ENCODE measurements at places on chromosomes 4 and X.

- no peak for DNase-seq
These were observed 82.6 kb downstream of the ANXA3 start for GRCh38 chr4:78634011-78634664.

GRCh38 chr4:3145234-3145924 is 70.9 kb downstream of the HTT start:
- no peak for DNase-seq

- no peak for DNase-seq
These were observed 84.0 kb upstream of the IGFBP7 start for GRCh38 chr4:57194068-57194611.

- no peak for DNase-seq
These were observed 117.5 kb downstream of the TSPAN7 start for GRCh38 chrX:38678821-38679220.

DNA sequence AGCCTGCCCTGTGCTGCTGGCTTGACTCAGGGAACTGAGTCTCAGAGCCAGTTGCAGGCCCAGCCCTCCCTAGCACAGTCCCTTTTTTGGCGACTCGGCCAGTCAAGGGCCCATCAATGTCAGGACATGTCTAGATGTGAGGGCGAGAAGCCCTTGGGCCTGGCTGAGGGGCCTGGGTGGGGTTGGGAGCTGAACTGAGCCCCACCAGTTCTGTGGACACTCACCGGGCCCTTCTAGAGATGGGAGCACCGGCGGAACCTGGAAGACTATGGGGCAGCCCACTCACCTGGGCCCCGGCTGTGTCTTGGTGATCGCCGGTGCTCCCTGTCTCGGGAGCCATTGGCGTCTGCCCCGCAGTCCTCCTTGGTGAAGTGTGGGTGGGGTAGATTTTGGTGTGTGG is 245.9 kb downstream of the AFAP1 start:
- no peak for DNase-seq

GRCh38 chr4:141077611-141078225 is 55.6 kb downstream of the RNF150 start:
- no peak for DNase-seq

GRCh38 chrX:136781180-136781797 is 557 bp upstream of the ARHGEF6 start:
- DNase-seq, result peak; percentile 13

DNA sequence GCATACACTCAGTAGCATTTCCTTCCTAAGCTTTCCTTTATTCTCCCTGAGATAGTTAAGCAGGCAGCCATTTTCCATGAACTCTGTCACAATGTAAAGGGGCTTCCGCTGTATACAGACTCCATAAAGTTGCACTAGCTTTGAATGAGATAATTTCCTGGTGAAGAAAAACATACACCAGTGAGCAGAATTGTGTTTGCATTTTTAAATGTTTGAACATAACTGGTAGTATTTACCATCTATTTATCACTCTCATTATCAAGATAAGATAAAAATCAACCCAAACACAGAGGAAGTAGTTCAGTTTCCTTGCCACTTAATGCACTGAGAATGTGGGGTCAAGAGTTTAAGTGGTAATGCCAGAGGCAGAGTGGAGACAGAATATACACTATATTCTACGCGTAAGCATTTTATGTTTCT is 54.1 kb downstream of the TXK start:
- DNase-seq, result peak; percentile 19

GRCh38 chr4:19386786-19387185 is 864.9 kb upstream of the SLIT2 start:
- DNase-seq, result no peak

- DNase-seq, result no peak
These were observed 144.6 kb upstream of the KIT start for GRCh38 chr4:54513204-54513603.

DNA sequence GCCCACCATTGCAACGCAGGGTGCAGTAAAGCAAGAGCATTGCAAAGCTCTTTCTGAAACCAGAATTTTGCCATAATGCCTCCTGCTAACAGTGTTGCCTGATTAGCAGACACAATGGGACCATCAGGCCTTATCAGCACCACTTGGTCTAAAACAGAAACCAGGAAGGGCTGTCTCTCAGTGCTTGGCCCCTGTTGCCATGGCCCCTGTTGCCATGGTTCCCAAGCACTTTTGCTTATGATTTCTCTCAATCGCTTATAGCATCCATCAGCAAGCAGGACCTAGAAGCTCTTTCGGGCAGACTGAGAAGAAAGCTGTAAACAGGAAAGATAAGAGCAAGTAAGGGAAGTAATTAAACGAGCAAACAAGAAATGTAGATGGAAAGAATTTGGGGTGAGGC is 36.8 kb downstream of the RTL5 start:
- DNase-seq, result peak; percentile 79

- DNase-seq, result no peak
These were observed 26.0 kb downstream of the ADH4 start for GRCh38 chr4:99117876-99118693.

DNA sequence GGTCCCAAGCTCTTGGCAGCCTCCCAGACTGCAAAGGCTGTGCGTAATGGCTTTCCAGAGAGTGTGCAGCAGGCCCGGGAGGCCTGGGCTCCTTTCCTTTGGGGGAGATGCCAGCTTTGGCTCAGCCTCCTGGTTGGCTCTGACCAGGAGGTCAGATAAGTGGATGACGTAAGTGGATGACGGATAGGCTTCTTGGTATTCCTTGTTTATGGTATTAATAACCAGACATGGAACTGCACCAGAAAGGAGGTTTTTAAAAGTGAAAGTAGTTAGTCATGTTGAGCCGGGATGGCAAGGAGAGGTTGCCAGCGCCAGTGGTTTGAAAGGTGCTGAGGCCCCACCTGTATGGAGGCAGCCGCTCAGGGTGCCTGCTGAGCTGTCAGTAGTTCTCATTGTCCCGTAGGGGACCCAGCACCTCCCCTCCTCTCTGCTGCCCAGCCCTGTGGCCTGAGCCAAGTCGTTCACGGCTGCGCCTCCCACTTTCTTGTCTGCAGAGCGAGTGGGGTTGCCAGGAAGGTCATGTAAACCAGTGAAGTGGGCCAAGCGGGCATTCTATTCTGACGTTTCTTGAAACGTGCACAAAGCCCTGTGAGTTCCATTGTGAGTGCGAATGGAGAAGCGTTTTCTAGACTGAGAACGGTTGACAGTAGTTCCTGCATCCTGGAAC is 28.7 kb upstream of the STOX2 start:
- peak; percentile 87 for DNase-seq

DNA sequence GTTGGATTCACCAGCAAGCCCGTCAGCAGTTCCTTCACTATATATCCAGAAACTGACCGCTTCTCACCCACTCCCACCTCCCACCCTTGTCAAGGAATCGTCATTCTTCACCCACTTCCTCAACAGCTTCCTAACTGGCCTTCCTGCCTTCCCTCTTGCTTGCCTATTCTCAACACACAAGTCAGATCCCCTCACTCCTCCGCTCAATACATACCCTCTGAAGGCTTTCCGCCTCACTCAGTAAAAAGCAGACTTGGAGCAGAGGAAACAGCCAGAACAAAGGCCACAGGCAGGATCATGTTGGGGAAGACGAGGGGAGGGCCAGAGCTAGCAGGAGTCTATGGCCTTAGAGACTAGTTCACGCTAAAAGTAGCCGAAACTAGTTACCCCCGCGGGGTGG is 23.7 kb downstream of the RWDD4 start:
- no peak for DNase-seq

- no peak for DNase-seq
These were observed 16.8 kb downstream of the BTC start for GRCh38 chr4:74777531-74777930.

- no peak for DNase-seq
These were observed 140.0 kb downstream of the DCK start for GRCh38 chr4:71133491-71133890.

- DNase-seq, result no peak
These were observed 1157.5 kb upstream of the PABPC4L start for GRCh38 chr4:135359128-135359527.

DNA sequence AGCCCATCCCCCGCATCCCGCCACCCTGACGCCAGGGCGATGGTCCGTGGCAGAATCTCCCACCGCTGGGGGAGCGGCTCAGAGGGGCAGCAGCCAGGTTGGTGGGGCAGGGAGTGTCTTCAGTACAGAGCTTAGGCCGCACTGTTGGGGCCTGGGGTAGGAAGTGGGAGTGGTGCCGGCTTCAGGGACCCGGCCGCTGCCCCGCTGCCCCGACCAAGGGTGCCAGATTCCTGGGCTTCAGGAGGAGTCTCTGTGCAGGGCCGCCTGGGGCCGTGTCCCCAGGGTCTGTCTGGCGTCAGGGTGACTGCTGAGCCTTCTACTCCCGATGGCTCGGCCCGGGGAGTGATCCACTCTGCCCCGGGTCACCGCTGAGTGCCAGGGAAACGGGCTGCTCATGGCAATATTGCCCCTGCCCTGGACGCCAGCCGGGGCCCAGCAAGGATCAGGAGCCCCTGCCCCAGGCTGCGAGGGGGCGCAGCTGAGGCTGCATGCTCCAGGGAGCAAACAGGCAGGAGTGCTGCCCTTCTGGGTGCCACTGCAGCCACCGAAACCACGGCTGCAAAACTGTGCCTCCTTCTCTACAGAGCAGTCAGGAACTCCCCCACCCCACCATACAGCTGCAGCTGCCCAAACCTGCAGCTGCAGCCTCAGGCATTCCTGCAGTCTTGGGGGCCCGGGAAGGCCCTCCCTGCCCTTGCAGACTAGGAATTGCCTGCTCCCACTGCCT is 1206.1 kb downstream of the ARAP2 start:
- DNase-seq, result no peak

DNA sequence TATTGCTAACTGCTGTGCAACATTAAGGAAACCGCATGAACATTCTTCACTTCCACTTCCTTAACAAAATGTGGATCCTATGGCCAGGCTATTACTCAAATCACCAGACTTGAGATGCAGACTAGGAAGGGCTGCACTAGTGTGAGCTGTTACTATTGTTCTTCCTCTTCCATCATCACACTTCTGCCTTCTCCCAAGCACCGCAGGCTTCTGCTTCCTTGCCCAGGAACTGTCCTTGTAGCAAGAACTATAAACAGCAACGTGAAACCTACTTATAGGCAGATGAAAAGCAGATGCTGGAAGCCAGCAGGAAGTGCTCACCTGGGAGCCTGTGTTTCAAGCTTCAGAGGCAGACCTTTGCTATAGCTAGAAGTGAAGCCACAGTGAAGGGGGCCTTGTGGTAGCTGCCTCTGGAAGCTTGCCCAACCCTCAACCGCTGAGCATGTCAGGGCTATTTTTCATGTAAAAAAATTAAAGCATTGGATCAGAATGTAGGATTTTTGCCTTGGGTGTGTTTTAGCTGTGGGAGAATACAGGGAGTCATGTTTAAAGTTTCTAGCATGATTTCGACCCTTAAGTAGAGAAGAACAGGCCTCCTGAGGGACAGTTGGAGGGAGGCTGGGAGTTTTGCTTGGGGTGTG is 43.9 kb downstream of the CLNK start:
- DNase-seq, result peak; percentile 34

DNA sequence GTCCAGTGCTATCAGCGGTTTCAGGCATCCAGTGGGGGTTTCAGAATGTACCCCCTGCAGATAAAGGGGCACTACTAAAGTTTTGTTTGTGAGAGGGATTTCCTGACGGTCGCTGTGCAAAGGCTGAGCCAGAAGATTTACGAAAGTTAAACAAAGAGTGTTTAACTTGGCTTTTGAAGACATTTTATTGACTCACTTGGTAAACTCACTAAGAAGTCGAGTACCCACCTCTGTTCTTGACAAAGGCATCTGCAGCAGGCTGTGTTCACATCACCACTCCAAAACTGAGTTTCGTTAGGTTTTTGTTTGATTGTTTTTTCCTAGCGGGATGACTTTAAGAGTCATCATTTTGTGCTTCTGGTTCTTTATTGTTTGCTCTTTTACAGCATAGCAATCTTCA is 143.9 kb upstream of the TBL1X start:
- DNase-seq, result no peak

- DNase-seq, result peak; percentile 30
These were observed 13.6 kb upstream of the TMEM156 start for GRCh38 chr4:39045827-39046221.

GRCh38 chr4:108141213-108141950 is 27.4 kb downstream of the LEF1 start:
- no peak for DNase-seq

DNA sequence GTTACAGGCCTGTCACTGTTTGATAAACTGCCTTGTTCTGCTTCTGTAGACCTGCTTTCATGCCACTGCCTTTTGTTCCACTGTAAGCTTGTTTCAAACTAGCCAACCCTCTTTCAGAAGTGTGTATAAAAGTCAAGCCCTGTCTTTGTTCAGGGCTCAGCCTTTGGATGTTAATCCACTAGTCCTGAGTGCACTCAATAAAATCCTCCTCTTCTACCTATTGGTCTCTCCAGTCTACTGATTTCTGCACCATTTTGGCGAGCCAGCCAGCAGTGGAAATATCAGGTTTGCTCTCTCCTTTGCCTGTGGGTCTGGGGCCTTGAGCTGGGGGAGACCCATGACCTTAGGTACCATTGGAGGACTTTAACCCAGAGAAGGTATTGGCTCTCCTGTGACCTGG is 901.6 kb upstream of the NDST4 start:
- no peak for DNase-seq

- peak; percentile 74 for DNase-seq
These were observed 168.4 kb upstream of the GK2 start for GRCh38 chr4:79576429-79576753.

GRCh38 chrX:23276475-23276874 is 58.2 kb upstream of the PTCHD1 start:
- DNase-seq, result peak; percentile 9

GRCh38 chrX:55924574-55924973 is 207.0 kb downstream of the RRAGB start:
- no peak for DNase-seq

DNA sequence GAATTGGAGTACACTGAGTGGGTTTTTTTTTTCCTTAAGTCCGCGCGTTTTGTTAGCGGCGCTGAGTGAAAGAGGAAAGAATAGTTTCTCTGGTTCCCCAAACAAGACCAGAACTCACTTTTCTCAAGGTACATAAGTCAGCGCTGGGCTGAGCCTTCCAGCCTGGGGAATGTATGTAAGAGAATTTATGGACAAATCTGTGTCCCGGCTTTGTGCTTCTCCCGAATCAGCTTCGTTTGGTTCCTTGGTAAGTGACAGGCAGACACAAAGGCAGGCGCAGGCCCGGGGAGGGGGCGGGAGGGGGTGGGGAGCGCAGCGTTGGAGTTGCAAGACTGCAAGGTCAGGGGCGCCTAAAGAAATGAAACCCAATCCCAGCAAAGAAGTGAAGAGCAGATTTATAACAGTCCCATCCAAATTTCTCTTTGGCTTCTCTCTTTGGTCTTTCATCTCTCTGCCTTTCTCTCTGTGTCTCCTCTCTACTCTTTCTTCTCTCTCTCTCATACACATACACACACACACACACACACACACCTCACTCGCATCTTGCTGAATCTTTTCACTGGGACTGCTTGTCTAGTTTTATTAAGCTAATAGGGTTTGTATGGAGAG is 981 bp downstream of the TET2 start:
- peak; percentile 82 for DNase-seq

GRCh38 chr4:98963538-98964433 is 31.7 kb upstream of the METAP1 start:
- no peak for DNase-seq
